SW480 (cell line): ENCODE measurements at places on chromosomes 6 and 20.

DNA sequence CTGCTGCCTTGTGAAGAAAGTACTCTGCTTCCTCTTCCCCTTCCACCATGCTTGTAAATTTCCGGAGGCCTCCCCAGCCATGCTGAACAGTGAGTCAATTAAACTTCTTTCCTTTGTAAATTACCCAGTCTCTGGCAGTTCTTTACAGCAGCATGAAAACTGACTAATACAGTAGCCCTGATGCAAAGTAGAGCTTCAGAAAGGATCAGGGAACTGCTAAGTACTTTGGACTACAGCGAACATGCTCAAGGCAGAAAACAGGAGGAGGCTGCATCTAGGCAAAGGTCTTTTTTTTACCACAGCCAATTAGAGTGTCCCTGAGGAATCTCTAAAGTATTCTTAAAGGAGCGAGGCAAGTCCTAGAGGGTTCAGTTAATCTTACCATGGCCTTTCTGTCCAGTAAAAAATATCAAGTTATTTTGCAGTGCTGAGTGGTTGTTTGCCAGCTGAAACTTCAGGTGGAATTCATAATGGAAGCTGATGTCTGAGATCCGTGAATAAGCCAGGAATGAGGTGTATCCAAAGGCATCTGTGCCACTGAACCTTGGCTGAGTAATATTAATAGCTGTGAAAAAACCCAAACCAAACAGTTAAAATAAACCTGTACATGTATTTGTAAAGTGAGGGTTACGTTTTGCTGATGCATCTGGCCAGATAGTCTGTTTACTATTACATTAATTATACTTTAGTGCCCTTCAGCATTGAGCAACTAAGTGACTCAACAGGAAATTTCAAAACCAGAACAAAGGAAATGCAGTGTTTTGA lies 170.4 kb downstream of the PHF3 start:
- peak; percentile 72 for DNase-seq

DNA sequence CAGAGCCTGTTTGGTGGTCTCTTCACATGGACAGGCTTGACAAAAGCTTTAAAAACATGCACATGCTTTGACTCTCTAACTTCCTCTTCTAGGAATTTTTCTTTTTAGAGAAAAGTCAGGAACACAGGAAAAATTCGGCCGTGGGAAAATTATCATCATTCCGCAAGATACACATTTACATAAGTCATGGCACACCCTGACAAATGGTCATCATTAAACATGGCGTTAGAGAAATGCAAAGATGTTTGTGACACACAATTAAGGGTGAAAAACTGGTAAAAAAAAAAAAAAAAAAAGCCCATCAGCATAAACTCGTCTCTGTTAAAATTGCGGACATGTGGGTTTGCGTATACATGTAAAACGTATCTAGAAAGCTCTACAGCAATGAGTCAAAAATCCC lies 134.2 kb upstream of the AGPAT4 start:
- no peak for DNase-seq

DNA sequence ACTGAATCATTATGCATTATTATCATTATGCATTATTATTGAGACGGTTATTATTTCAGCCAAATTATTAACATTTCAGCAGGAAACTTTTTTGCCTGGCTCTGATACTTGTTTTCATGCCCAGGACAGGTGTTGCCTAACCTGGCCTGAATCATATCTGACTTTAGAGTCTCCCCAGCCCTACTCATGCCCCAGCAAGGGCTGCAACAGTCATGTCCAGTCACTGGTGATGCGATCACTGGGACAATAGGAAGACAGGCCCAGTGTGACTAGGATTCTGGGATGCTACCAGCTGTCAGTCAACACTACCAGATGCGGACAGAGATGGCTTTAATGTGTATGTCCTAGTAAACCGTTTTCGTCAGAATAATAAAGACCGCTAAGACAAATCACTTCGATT lies 285.0 kb downstream of the KHDC1L start:
- DNase-seq: no peak

GRCh38 chr6:114520976-114521375 lies 178.2 kb upstream of the HS3ST5 start:
- no peak for DNase-seq

GRCh38 chr20:62791301-62792181 lies 4.7 kb upstream of the MRGBP start:
- peak; percentile 94 for DNase-seq

DNA sequence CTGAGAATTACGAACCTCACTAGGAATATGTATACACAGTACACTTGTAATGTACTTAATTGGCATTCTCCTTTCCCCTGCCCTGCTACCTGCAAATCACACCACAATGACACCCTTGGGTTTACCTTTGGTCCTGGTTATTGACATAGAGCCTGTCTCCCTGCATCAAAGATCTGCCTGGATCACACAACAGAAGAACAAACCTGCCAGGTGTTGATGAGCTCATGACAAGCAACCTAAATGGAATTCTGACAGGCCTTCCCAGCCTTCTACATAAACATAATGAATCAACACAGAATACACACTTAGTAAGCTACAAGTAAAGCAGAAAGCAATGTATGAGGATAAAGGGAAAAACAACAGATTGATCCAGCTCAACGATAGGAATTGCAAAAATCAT lies 95.6 kb downstream of the HDGFL1 start:
- DNase-seq: peak; percentile 52

- DNase-seq: peak; percentile 20
These were observed 151.0 kb upstream of the SMLR1 start for GRCh38 chr6:130676077-130676772.

DNA sequence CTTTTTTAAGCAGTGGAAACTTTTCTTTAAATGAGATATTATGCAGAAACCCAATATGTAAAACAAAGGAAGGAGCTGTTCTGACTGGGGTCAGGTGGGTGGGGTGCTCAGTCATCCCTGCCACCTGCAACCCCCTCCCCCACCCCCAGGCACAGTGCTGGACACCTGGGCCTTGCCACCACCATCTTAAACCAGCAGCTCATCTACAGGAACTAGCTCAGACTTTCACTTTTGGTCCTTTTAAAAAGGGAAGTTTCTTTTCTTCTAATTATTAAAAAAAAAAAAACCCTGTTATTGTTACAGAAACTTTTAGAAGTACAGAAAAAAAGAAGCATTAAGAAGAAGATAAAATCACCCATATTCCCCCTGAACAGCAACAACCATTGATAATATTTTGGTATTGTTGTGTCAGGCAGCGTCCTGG lies 37.1 kb downstream of the PPP1R16B start:
- DNase-seq: no peak

- DNase-seq: no peak
These were observed 7.6 kb upstream of the FAM110A start for GRCh38 chr20:825710-826421.

GRCh38 chr6:95589826-95590570 lies 12.7 kb downstream of the MANEA start:
- DNase-seq: no peak

- no peak for DNase-seq
These were observed 397.9 kb upstream of the ADGRB3 start for GRCh38 chr6:68237205-68237604.

GRCh38 chr6:108260126-108260808 lies 573 bp downstream of the SNX3 start:
- peak; percentile 40 for DNase-seq
